Stimulated activated memory B cell treated with anti-CD40 and anti-IgM and Interleukin-4, amounts not matched to agents 10 μg/mL and 1 μg/mL and 100 μg/mL, for 72 hours (primary cell): ENCODE measurements at places on chromosomes 11 and 22.

- no peak for ATAC-seq
These were observed at the start of gene CREB3L1 for GRCh38 chr11:46277622-46278386. TSS of gene CREB3L1 (plus strand) at chr11:46277662. CDS start at chr11:46278112, 450 bp downstream.

- peak; percentile 35 for ATAC-seq
These were observed 501 bp downstream of the CD151 start for GRCh38 chr11:833114-833791.

GRCh38 chr11:9982127-9982795, 311.8 kb downstream of the SBF2 start:
- ATAC-seq: no peak

- ATAC-seq: no peak
These were observed 6.0 kb downstream of the NIPSNAP1 start for GRCh38 chr22:29574762-29575450.

DNA sequence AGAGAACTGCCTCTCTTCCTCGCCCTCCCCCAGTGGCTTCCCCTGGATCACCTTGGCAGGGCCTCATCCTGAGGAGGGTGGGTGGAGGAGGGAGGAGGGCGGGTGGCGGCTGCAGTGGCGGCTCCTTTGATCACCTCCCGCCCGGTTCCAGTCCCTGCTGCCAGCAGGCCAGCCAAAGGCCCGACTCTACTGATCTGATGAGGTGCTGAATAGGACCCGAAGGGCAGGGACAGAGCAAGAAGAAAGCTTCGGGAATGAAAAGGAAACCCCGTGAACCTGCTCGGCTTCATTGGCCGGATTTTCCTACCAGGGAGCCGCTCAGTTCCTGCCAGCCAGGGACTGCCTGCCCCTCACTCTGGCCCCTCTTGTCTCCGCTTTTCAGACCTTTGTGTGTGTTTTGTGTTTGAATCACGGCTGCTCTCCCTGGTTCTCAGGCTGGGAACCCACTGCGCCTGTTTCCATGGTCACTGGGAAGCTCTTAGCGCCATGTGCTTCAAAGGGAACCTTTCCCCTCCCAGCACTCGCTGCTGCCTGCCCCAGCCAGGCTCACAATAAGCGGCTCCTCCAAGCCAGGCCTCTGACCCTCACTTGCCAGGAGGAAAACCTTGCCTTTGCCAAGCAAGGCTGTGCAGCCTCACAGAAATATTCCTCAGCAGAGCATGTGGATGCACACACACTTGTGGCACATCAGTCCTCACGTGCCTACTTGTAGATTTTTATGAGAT, 56.8 kb downstream of the C22orf31 start:
- peak; percentile 20 for ATAC-seq

GRCh38 chr22:46240907-46241306, 9.2 kb downstream of the CDPF1 start:
- no peak for ATAC-seq

- ATAC-seq: no peak
These were observed 2.8 kb downstream of the CD82 start for GRCh38 chr11:44568331-44568657.

DNA sequence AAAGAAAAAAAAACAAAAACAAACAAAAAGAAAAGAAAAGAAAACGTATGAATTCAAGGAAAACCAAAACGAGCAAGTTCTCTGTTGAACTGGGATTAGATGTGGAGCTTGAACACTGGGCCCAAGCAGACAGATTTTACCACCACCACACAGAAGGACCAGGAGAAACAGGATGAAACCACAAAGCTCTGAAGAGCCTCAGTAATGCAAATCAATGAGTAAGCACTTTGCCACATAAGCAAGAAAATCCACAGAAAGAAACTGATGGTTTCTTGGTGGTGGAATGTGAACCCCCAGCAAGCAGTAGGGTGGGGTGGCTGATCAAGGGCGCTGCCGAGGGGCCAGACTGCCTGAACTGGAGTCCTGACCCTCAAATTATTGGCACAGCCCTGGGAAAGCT, 50.9 kb upstream of the NFRKB start:
- no peak for ATAC-seq

GRCh38 chr11:1006762-1007161, 29.8 kb downstream of the MUC6 start:
- ATAC-seq: no peak

DNA sequence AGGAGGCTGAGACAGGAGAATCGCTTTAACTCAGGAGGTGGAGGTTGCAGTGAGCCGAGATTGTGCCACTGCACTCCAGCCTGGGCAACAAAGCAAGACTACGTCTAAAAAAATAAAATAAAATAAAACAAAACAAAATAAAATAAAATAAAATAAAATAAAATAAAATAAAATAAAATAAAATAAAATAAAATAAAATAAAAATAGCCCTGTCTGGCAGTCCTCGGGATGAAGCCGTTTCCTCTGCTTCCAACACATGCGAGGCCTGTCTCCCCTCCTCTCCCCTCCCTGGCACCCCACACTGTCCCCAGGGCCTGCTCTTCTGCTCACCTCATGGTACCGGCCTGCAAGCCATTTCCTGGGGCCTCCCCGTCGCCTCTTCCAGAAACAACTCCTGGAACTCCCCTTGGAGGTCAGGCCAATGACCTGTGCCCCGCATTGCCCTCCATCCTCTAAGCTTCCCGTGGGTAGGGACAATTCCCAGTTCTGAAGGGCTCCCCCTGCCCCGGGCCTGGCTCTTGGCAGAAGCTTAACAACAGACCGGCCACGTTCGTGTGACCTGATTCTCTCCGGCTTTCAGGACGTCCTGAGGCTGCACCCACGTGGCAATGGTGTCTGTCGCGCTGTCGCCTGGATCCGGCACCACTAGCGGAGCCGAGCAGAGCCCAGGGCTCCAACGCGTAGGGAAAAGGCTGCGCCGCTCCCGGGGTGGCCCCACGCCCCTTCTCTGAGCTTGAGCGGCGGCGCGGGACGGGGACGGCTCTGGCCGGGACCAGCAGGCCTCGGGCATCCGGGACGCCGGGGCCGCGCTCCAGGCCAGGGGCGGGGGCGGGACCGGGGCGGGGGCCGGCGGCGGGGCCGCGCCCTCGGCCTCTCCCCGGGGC, 456 bp upstream of the PARVB start:
- ATAC-seq: peak; percentile 42

GRCh38 chr11:128618603-128619002, 31.2 kb upstream of the ETS1 start:
- ATAC-seq: no peak

- no peak for ATAC-seq
These were observed 6.0 kb downstream of the CFL1 start for GRCh38 chr11:65851811-65852507.

GRCh38 chr22:17920145-17920605, 104.2 kb downstream of the MICAL3 start:
- peak; percentile 43 for ATAC-seq

GRCh38 chr11:692824-693414, 2.1 kb downstream of the DEAF1 start:
- no peak for ATAC-seq

DNA sequence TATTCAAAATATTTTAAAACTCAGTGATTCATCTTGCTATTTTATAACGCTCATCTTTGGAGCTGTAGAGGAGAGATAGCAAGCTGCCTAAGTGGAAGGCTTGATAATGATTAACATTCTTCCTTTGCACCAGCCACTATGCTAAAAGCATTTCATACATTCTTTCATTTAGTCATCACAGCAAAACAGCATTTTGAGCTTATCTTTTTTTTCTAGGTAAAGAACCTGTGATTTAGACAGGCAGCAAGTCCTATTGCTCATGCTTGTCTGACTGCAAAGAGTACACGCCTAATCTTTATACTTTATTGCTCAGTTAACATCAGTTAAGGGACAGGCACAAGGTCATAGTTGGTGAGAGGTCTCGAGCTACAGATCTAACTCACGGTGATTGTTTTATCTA, 713.1 kb upstream of the ARHGAP42 start:
- ATAC-seq: no peak

- ATAC-seq: peak; percentile 75
These were observed 22.8 kb upstream of the TP53AIP1 start for GRCh38 chr11:128965485-128965884.

DNA sequence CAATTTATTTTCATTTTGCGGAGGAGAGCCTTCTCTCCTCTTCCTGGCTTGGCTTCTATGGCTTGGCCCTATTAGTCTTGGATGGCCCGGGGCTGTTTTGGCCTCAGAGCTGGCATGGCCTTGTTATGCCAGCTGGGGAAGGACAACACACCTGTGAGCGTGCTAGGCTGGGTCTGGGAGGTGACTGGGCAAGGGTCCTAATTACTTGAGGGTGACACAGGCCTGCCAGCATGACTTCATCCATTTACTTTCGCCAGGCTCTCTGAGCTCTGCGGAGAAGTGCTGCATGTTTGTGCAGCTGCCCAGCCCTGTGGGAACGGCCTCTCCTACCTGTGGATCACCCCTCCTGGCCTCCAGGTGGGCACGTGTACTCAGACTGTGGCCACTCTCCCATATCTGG, 153.6 kb downstream of the SNX19 start:
- no peak for ATAC-seq

GRCh38 chr22:47110817-47111443, 348.5 kb downstream of the TBC1D22A start:
- ATAC-seq: no peak

DNA sequence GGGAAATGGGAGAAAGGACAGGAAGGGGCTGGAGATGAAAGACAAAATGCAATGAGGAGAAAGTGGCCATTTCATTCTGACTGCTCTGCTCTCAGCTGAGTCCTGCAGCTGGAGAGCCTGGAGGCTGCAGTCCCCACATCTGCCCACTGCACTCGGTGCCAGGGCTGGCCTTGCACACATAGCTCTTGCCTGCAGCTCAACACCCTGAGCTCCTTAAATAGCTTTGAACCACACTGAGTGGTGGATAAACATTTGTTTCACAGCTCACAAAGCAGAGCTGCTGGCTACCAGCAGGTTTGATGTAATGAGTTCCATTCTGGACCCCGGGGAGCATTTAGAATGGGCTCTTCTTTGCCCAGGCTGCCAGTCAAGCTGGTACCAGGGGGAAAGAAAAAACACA, 426.1 kb upstream of the CADM1 start:
- ATAC-seq: peak; percentile 59

DNA sequence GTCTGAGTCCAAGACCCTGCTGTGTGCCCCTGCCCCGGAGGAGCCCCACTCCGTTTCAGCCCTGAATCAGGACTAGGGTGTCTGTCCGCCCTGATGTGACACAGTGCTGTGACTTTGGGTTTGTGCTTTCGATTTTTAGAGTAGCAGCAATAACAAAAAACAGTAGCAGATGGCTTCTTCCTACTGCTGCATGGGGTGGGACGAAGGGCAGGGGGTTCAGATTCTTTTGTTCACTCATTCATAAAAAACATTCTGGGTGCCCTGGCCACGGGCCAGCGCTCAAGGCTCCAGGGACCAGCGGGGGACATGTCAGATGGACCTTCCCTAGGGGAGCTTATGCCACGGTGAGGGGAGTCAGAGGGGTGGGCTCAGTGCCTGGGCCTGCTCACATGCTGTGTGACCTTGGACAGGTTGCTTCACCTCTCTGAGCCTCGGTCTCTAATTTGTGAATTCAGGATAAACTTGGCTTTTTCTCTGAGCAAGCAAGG, 24.6 kb upstream of the PRR5 start:
- no peak for ATAC-seq

DNA sequence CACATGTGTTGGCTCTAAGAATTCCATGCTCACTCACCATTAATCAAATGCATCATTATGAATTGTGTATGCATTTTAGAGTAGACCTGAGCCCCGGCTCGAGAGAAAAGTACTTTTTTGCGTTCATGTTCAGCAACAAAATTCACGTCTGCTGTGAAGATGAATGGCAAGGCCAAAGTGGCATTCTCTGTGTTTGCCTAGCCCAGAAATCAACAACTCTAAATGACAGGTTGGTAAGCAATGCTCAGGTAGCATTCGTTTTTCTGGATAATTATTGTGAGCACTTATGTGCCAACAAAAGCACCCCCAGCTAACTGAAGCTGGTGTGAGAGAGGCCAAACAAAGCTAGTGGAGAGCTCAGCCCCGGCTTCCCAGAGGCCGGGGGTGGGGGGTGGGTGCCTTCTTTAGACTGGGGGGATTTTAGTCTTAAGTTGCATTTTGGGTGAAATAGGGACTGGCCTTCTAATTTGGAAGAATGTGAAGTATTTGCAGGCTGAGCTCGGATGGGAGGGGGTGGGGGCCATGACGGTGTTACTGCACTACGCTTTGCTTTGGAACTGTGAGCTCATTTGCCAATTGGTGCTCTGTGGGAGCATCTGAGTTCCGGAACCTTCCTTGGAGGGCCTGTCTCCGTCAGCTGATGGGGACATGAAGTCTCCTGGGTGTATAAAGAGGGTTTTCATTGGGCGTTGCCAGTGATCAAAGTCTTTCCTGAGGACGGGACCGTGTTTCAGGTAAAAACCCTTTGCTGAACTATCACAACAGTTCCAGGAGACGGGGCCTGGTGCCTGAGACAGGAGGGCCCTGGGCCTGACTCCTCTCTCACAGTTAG, 29.0 kb upstream of the ALX4 start:
- no peak for ATAC-seq

DNA sequence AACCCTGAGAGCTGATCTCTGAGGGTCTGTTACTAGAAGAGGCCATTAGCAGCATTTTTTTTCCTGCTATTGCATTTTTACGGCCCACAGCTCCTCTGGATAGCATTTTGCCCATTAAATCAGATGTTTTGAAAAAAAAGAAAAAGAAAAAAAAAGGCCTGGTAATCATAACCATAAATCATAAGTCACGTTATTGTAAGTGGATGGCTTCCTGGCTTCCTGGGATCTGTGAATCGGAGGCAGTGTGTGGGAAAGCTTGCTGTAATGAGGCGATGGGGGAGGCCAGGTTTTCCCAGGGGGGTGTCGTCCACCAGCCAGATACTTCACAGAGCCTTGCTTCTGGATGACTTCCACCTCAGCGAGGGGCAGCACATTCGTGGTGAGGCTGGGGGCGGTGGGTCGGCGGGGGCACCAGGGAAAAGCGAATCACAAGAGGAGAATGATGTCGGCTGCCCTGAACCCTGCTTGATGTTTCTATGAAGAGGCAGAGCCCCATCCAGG, 106.5 kb upstream of the SYT13 start:
- no peak for ATAC-seq
